ENCODE measurements at places on chromosomes 1 and 21.

GRCh38 chr1:175376194-175376593, 183.6 kb upstream of the KIAA0040 start:
- no peak for DNase-seq

DNA sequence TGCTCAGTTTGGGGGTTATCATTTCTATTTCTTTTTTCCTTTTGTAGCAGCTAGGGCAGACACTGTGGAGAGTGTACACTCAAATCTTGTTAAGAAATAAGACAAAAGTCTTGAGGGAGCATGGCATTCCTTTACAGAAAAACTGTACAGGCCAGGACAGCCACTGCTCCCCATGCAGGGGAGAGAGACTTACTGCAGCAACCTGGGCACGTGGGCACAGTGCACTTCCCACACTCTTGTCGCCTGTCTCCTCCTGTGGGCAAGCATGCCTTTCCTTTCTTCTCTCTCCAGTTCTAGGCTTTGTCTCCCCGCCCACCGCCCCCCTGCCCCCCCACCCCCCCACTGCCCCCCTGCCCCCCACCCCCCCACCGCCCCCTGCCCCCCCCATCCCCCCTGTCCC, 51.9 kb downstream of the PHC2 start:
- DNase-seq: no peak

DNA sequence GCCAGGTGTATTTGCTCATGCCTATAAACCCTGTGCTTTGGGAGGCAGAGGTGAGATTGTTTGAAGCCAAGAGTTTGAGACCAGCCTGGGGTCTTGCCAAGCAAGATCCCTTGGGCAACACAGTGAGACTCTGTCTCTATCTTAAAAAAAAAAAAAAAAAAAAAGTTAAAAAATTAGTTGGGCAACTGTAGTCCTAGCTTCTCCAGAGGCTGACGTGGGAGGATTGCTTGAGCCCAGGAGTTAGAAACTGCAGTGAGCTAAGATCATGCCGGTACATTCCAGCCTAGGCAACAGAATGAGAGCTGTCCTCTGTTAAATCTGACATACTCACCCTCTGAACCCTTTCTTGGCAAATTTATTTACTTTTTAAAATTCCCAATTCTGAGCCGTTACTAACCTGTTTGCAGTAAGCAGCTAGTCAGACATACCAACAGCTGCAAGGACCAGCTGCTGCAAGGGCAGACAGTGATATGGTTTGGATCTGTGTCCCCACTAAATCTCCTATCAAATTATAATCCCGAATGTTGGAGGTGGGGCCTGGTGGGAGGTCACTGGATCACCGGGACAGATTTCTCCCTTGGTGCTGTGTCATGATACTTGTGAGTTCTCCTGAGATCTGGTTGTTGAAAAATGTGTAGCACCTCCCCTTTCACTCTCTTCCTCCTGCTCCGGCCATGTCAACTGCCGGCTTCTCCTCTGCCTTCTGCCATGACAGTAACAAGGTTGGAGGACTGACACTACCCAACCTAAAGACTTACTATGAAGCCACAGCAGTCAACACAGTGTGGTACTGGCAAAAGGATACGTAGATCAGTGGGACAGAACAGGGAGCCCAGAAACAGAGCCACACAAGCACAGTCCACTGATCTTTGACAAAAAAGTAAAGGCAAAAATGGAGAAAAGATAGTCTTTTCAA, 10.6 kb downstream of the PARP1 start:
- DNase-seq: no peak

- no peak for DNase-seq
These were observed 8.7 kb upstream of the COL6A1 start for GRCh38 chr21:45972716-45973474.

- no peak for DNase-seq
These were observed 89.2 kb upstream of the COL6A1 start for GRCh38 chr21:45892156-45892915.

GRCh38 chr1:186682736-186683135, 2.5 kb upstream of the PTGS2 start:
- no peak for DNase-seq

DNA sequence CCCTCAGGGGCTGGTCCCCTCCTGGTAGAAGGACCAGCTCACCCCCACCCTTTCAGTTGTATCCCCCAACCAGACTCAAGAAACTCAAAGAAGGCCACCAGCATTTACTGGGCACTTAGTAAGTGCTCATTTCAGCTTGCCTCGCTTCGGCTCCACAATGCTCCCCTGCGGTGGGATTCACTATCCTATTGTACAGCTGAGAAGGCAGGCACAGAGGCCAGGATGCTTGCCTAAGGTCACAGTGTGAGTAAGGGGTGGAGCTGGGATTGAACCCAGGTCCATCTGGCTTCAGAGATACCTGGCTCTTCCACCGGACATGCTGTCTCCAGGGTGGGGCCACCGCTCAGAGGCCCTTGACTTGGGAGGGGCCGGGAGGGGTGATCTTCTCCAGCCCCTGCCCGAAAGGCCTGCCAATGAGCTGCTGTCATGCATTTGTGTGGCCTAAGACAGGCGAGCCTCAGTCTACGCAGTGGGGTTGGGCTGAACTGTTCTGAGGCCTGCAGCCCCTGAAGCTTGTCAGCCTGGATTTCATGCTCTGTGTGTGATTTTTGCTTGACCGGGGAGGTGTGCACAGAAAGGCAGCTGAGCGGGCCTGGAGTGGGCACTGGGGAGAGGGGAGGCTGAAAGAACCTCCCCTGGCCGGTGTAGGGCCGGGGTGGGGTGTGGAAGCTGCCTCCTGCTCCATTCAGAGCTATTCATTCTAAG, 48.1 kb downstream of the DMRTB1 start:
- no peak for DNase-seq

DNA sequence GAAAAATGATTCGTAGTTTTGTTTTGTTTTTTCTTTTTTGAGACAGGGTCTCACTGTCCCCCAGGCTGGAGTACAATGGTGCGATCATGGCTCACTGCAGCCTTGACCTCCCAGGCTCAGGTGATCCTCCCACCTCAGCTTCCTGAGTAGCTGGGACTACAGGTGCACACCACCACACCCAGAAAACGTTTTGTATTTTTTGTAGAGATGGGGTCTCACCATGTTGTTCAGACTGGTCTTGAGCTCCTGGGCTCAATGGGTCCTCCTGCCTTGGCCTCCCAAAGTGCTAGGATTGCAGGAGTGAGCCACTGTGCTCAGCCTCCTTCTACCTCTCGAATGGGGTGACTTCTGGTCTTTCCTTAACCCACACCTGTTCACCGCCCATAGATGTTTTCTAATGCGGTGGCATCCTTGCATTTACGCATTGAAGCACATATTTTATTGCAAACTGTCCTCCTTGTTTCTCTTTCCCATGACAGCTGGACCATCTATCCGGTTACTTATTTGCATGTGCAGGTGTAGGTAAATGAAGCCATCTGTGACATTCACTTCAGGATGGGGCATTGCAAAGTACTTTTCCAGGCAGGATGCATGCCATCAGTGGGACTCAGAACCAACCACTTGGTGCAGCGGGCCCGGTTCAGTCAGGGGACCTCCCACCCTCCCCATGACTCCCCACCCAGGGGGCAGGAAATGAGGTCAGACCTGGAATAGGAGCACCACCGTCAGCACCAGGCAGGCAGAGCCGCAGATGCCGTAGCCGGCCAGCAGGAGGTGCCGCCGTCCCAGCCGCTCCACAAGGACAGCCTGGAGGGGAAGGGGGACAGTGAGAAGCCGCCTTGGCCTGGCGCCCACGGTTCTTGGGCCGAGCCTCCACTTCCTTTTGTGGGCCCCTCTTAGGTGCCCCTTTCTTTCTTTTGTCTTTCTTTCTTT, 16.5 kb downstream of the SLC2A7 start:
- DNase-seq: no peak

DNA sequence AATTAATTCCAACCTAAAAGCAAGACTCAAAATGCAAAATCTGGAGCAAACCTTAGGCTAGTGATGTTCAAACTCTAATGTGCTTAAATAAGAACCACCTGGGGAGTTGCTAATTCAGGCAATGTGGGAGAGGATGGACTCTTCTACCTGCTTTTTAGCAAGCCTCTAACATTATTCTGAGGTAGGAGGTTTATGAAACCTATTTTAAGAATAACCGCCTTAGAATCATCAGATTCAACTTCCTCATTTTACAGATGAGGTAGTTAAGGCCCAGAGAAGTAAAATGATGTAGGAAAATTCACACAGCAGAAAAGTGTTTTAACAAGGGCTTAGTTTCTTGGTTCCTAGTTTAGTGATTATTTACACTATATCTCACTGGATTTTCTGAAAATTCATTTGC, 8.6 kb upstream of the NTNG1 start:
- DNase-seq: no peak

DNA sequence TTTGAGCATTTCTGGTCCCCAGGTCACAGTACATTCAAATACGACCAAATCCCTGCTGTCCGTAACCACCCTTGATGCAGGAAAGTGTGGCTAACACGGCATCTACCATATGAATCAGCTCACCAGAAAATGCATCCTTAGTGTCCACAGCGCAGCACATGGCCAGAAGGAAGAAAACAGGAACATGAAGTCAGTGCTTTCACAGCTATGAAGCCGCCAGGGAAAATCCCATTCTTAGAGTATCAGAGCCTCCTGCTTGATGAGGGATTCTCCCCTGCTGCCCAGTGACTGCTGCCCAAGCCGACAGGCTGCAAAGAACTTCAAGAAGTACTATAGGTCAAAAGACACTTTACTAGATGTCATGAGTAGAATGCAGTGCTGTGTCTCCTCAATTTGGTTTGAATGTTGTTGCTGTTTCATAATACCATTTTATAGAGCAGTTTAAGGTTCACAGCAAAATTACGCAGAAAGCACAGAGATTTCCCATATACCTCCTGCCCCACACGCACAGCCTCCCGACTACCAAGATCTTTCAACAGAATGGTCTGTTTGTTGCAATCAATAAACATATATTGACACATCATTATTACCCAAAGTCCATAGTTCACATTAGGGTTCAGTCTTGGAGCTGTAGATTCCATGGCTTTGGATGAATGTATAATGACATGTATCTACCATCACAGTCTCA, 14.5 kb downstream of the TIAM1 start:
- DNase-seq: no peak

DNA sequence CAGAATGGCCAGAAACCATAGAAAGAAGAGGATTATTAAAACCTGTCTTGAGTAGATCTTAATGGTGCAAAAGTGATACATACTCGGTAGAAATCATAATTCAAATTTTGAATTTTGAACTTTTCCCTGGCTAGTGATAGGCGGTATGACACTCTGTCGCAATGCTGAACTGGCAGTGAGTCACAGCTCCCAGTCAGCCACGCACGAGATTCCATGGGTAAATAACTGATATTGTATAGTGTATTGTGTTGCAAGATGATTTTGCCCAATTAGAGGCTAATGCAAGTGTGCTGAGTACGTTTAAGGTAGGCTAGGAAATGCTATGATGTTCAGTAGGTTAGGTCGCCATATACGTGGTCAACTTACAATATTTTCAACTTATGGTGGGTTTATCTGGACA, 207.0 kb downstream of the SIPA1L2 start:
- DNase-seq: no peak

GRCh38 chr1:57520743-57521515, 97.1 kb upstream of the DAB1 start:
- DNase-seq: no peak

DNA sequence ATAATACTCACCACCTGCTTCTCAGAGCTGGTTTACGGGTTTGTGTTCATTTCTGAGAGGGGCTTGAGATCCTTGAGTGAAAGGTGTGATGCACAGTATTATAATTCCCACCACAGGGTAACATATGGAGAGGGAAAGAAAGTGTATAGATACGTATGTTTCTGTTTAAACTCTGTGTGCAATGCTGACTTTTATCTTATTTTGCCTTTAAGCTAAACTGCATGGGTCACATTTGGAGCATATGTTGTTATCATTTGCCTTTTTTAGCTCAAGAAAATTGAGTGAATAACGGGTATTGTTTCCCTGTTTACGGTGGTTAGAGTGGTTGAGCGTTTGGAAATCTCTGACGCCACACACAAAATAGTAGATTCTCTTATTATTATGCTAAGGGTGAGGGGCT, 191.1 kb upstream of the NFIA start:
- no peak for DNase-seq

GRCh38 chr1:46672696-46673095, 1.0 kb downstream of the TEX38 start:
- DNase-seq: no peak

DNA sequence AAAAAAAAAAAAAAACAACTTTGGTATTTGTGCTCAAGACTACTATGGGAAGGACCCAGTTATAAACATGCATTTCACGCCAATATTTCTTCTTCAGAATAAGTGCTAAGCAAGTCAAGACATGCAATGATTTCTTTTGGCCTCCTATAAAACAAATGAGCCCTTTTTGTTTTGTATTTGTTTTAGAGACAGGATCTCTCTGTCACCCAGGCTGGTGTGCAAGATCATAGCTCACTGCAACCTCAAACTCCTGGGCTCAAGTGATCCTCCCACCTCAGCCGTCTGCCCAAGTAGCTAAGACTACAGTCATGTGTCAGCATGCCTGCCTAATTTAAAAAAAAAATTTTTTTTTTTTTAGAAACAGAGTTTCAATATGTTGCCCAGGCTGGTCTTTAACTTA, 348.7 kb downstream of the PCP4 start:
- no peak for DNase-seq

DNA sequence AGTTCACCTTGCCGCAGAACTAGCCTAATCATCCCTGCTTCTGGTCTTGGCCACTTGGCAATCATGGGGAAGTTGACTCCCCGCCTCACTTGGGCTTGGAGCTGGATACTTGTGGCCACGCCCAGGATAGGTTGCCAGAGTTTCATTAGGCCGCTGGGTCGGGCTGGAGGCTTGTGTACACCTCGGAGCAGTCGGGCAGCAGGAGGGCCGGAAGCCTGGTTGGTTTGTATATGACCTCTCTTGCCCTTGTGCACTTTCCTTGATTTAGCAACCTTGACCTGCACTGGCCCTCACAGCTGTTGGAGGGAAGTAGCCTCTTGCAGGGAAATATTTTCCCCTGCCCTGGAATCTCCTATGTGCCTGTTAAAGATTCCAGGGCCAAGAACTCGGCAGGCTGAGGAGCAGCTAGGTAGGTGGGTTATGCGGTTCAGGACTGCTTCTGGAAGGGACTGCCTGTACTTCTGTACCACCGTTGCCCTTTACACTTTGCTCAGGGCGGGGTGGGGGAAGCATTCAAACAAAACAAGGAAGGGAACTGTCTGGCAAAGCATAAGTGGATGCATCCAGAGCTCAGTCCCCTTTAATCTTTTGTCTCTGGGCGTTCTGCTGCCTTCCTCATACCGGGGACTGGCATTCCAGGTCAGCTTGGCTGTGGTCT, 83.5 kb downstream of the UCK2 start:
- DNase-seq: no peak

DNA sequence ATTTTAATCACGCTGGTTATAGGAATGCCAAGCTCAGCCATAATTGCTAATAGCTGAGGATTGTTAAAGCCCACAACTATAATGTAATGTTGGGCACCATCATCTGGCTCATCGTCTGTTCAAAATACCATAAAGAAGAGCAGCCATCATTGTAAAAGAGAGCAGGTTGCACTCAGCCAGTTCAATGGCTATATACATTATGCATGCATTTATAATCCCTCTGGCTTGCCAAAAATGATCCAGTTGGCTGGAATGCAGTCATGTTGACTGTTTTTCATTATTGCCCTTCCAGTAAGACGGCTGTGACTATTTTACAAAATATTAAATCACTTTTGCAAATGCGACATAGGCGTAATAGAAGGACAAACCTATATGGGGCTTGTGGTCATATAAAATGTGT, 85.3 kb downstream of the SPAG17 start:
- DNase-seq: no peak

- DNase-seq: no peak
These were observed 380.6 kb downstream of the SIPA1L2 start for GRCh38 chr1:232249339-232249738.

- DNase-seq: no peak
These were observed 20.1 kb downstream of the PSEN2 start for GRCh38 chr1:226890331-226891108.

Measured in NCI-H774 (cell line).